Urothelium cell line (cell line): ENCODE measurements at places on chromosomes 7 and 10.

GRCh38 chr10:38730076-38730475, 635.9 kb downstream of the ZNF37A start:
- no peak for DNase-seq

GRCh38 chr7:28017372-28017771, 163.2 kb downstream of the JAZF1 start:
- DNase-seq: peak; percentile 23

DNA sequence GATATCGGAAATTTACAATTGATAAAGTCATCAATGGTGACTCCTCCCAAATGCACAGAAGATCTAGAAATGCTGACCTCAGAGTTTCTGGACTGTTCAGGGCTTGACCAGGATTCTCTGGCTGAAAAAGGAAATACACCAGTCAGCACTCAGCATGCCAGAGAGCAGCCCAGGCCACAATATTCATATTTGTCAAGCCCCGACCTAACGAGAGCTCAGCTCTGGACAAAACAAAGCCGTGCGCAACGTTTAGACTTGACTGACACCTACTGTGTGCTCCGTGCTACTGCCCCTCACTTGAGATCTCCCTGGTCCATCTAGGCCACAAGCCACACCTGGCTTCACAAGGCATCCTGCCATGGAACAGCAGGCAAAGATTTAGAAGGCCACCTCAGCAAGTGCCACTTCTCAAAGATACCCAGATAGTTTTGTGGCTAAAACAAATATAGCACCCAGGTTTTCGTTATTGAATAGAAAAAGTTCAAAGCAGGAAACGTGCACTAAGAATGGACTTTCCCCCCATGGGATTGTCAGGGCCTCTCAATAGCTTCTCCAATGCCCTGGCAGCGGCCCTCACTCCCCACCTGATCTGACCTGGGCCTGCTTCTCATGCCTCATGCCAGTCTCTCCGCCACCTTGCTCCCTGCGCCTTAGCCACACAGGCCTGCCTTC, 218.3 kb downstream of the FAM107B start:
- DNase-seq: peak; percentile 14

- no peak for DNase-seq
Measured at GRCh38 chr10:113651898-113652297, 11.9 kb downstream of the NRAP start.

GRCh38 chr7:122311050-122311700, 6.6 kb upstream of the FEZF1 start:
- no peak for DNase-seq

GRCh38 chr7:2862831-2863361, 18.8 kb upstream of the GNA12 start:
- DNase-seq: no peak

DNA sequence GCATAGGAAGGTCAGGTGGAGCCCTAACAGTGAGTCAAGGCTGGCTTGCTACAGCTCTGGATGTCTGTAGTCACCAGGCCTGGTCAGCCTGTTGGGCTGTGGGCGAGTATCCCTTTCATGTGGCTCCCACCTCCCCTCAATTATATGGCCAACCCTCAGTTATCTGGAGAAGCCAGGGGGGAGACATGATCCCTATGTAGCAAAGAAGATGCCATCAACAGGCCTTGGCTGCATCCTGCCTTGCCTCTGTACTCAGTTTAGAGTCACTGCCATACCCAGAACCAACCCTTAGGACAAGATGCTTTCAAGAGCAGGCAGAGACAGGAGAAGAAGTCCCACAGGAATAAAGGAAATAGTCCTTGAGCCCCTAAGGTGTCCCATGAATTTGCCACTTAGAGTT, 763.9 kb downstream of the GRID1 start:
- no peak for DNase-seq

GRCh38 chr7:51352174-51353100, 35.8 kb upstream of the COBL start:
- no peak for DNase-seq

GRCh38 chr7:742791-743190, 15.7 kb upstream of the PRKAR1B start:
- no peak for DNase-seq

GRCh38 chr10:22742678-22743077, 28.3 kb upstream of the PIP4K2A start:
- DNase-seq: no peak

GRCh38 chr10:55509168-55509567, 708.1 kb upstream of the PCDH15 start:
- peak; percentile 9 for DNase-seq

GRCh38 chr7:127380479-127380878, 12.0 kb downstream of the ZNF800 start:
- no peak for DNase-seq

DNA sequence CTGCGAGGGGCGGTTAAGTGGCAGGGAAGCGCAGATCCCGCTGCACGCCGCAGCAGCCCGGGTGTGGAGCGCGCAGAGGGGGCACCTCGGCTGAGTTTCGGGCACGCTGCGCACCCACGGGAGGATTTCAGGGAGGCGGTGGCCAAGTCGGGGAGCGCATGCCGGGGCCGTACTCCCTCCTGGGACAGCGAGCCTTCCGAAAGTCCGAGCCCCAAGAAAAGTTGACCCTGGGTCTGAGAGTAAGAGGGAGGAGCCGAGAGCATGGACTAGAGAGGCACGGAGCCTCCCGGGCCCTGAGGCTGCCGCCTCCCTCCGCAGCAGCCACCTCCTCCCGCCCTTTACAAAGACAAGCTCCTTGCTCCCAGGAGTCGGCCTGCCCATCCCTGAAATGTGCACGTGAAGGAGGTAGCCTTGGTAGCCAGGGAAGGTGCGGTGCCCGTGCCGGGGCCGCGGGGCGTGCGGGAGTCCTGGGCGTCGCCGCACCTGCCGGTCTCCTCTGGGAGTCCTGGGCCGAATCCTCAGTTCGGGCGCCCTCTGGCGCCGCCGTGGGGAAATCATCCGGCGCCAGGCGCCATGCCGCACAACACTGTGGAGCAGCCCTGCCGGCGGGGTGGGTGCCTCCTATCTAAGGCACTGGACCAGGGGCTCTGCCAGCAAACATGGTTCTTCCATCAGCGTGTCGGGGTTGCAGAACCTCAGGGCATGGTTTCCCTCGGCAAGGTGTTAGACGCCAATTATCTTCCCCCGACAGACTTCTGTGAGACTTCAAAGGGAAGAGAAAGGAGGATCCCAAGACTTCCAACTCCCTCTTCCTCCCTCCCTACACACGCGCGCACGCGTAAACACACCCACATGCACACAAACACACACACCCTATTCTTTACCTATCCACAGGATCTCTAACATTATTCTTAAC, 104.0 kb downstream of the TRIL start:
- no peak for DNase-seq

DNA sequence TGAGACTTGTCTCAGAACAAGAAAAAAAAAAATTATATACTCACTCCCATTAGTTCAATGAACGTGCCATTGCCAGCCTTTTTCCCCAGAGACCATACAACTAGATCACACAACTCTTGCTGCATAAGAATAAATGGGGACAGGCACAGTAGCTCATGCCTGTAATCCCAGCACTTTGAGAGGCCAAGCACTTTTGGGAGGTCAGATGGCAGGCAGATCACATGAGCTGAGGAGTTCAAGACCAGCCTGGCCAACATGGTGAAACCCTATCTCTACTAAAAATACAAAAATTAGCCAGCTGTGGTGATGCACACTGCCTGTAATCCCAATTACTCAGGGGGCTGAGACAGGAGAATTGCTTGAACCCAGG, 13.6 kb downstream of the PDLIM1 start:
- DNase-seq: no peak

DNA sequence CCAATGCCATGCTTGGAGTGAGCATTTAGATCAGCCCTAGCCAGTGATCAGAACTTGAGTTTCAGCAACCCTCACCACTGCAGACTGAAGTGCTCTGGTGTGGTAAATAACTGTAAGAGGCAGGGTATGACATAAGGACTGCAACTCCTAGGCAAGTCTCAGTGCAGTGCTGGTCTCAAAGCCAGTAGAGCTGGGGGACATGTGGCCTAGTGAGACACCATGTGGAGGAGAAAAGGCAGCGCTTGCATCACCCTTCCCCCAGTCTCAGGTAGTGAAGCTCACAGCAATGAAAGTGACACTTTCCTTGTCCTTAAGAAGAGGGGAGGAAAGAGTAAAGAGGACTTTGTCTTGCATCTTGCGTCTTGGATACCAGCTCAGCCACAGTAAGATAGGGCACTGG, 386.8 kb upstream of the POT1 start:
- peak; percentile 1 for DNase-seq

- DNase-seq: no peak
Measured at GRCh38 chr10:28316696-28317095, 13.8 kb upstream of the MPP7 start.

- no peak for DNase-seq
Measured at GRCh38 chr10:75107756-75108683, 3.4 kb upstream of the SAMD8 start.

DNA sequence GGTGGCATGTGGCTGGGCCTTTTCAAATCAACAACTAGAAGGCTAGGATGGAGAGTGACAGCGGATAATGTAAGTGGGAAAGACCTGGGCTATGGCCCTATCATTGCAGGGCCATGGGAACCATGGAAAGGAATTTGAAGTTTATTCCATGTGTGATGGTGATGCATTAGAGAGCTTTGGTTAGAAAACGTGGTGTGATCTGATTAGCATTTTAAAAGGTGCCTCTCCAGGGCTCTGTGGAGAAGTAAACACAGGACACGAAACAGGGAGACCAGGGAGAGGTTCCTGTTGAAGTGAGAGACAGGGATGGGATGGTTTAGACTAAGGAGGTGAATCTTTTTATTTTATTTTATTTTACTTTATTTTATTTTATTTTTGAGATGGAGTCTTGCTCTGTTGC, 749.5 kb downstream of the GATA3 start:
- DNase-seq: no peak

GRCh38 chr7:27685209-27685608, 22.5 kb upstream of the HIBADH start:
- no peak for DNase-seq

DNA sequence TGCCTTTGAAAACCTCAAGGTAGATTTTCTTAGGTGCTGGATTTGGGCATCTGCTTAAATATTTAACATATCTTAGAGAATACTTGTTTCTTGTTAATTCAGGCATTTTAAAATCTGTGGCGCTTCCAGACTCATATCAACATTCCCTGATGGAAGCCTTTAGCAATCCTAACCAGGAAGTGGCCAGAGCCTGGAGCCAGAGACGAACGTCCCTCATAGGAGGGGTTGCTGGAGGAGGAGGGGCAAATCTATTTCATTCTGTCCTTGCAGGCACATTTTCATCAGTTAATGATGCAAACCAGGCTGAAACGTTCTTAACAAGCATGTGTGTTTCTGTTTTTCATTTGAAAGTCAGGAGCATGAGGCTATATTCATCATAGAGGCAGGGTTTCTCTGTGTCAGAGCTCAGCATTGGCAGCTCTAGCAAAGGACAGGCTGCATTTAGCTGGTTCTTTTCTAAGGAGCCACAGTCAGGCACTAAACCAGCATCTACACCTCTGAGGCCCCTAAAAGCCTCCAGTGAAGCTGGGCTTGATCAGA, 17.8 kb upstream of the IFIT2 start:
- no peak for DNase-seq
